ENCODE measurements at places on chromosomes 7 and 10.

DNA sequence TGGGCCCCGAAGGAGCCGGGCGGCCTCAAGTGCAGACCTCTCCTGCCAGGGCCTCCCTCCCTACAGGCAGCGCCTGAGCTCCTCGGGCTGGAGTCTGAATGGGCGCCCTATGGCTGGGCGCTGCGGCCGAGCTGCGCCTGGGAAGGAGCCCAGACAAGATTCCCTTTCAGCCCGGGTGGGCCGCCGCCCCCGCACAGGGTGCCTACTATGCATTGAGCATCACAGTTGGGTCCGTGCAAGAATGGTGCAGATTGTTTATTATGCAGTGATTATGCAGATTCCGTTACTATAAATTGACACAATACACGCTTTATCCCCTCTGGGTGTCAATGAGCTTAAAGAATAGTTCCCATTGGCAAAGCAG is 77.2 kb upstream of the PDGFA start:
- no peak for DNase-seq

GRCh38 chr10:23530079-23530478 is 91.2 kb downstream of the OTUD1 start:
- DNase-seq = peak; percentile 1

GRCh38 chr7:154578336-154578735 is 424.6 kb downstream of the PAXIP1 start:
- DNase-seq = peak; percentile 66

GRCh38 chr10:25231751-25232150 is 57.0 kb downstream of the GPR158 start:
- no peak for DNase-seq

GRCh38 chr10:767211-767610 is 77.7 kb upstream of the DIP2C start:
- DNase-seq = no peak

GRCh38 chr10:92430103-92430502 is 139.1 kb downstream of the MARCHF5 start:
- DNase-seq = no peak

GRCh38 chr7:1323178-1324027 is 90.7 kb downstream of the UNCX start:
- no peak for DNase-seq

DNA sequence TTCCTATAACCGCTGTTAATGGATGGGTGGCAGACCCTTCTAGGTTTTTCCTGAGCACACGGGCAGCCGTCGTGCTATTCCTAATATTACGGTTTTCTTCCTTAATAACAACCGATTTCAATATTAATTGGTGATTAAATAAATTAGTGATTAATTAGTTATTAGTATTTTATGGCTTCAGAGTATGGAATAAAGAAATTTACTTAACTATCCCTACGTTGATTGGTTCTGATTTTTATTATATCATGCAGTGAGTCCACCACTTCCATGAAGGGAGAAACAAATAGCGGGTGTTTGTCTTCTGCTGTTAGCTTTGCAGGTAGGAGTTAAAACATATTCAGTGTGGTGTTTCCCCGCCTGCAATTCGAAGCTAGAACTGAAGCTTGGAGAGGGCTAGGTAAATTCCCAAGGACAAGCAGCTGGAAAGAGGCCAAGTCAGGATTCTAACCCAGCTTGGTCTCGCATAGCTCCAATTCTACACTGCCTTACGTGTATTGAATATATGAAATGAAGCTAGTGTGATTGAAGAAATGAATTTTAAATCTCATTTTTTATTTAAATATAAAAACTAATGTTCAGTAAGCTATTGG is 928 bp upstream of the CSTF2T start:
- peak; percentile 32 for DNase-seq

- DNase-seq = no peak
Observed at GRCh38 chr7:4928445-4928844, 30.5 kb downstream of the MMD2 start.

DNA sequence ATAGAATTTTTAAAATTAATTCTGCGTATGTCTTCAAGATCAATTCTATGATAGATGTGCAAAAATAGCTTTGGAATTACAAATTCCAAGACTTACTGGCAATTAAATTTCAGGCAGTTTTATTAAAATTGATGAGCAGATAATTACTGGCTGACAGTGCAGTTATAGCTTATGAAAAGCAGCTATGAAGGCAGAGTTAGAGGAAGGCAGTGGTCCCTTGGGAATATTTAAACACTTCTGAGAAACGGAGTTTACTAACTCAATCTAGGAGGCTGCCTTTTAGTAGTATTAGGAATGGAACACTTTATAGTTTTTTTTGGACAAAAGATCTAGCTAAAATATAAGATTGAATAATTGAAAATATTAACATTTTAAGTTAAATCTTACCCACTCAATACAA is 70.8 kb downstream of the CFTR start:
- no peak for DNase-seq

GRCh38 chr10:31697271-31698180 is 231.1 kb downstream of the ARHGAP12 start:
- DNase-seq = peak; percentile 77

DNA sequence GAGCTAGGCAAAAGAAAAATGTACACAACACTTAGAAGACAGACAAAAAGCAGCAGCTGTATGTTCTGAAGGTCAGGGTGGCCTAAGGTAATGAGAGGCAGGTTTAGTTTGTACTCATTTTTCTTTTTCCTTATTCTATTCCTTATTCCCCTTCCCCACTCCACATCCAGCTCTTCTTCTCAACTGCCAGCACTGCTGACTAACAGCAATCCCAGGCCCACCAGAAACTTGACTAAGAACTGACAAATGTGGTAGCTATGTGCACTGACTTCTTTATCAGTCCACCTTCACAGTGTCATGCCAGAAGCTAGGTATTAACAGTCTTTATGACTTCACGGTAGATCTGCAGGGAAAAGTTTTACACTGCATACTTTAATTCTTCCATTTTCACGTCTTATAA is 6.1 kb downstream of the COPG2 start:
- peak; percentile 46 for DNase-seq

- no peak for DNase-seq
Observed at GRCh38 chr7:29480451-29480850, 83.2 kb upstream of the PRR15 start.
